ENCODE measurements at places on chromosomes 3 and 15.

DNA sequence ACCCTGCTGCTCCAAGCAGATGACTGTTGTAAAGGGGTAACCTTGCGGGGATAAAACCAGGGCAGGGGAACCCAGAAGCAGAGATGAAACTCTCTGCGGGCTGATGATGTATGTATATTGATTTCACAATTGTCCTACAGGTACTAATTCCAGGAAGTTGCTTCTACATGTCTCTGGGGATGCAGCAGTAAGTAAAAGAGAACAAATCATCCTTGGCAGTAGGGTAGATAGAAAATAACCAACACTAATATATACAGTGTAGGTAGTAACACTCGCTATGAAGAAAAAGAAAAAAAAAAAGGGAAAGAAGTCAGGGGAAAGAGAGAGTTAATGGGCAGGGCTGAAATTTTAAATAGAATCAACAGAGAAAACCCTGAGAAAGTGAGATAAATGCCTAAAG lies 50.2 kb downstream of the EPHA3 start:
- DNase-seq = no peak

DNA sequence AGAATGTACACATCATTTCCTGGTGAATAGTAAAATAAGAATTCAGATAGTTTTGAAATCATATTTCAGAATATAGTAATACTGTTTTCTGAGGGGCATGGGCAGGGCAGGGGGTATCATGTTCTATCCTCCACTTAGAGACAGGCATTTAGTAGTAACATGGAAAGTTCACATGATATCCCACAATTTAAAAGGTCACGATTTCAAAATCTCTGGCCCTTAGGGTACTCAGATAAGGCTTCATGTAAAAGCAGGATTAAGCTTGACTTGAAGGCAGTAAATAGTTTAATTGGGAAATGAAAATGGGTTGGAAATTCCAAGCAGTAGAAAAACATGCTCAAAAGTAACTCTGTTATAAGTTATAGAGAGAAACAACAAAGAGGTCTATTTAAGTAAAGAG lies 353.2 kb upstream of the AGTR1 start:
- DNase-seq = no peak

DNA sequence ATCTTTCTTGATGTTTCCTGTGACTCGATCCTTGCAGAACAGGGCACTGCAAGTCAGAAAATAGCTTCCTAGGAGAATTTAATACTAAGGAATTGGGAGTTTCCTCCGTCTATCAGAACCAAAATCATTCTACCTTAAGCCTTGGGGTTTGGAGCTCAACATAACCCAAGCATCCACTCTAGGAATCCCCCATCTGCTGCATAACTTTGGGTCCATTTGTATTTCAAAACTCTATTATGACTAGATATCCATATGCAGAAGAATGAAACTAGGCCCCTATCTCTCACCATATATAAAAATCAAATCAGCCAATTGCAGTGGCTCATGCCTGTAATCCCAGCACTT lies 61.7 kb upstream of the AKAP13 start:
- no peak for DNase-seq

GRCh38 chr15:55126111-55126510 lies 70.6 kb downstream of the RSL24D1 start:
- no peak for DNase-seq

- no peak for DNase-seq
These were observed 35.6 kb upstream of the CCK start for GRCh38 chr3:42301446-42302175.

- no peak for DNase-seq
These were observed 87.6 kb upstream of the LRIG1 start for GRCh38 chr3:66588340-66588847.

DNA sequence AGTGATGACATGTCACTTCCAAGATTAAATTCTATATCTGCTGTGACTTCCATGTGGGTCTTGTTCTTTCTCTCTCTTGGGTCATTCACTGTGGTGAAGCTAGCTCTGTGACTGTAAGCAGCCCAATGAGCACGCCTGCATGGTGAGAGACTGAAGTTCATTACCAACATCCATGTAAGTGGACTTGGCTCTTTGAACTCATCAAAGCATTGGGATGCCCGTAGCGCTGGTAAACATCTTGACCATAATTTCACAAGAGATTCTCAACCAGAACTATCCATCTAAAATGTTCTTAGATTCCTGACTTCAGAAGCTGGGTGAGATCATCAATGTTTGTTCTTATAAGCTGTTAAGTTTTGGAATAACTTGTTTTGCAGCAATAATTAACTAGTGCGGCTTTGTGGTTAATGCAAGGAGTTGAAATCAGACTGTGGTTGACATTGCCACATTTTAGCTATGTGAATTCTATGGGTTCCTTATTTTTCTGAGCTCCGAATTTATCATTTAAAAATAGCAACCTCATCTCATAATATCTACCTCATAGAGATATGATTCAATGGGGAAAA lies 31.6 kb upstream of the LRRC3B start:
- no peak for DNase-seq

DNA sequence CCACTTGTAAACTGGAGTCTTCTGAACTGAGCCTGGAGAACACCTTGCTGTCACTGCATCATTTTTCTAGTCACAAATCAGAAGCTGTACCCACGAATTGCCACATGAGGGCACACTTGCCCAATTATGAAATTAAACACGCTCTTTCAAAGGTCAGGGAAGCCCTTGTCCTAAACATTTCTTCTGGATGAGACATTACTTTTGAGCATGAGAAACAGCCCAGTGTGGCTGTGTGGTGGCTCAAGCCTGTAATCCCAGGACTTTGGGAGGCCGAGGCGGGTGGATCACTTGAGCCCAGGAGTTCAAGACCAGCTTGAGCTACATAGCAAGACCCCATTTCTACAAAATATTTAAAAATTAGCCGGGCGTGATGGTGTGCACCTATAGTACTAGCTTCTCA lies 27.5 kb upstream of the CFAP161 start:
- peak; percentile 18 for DNase-seq

DNA sequence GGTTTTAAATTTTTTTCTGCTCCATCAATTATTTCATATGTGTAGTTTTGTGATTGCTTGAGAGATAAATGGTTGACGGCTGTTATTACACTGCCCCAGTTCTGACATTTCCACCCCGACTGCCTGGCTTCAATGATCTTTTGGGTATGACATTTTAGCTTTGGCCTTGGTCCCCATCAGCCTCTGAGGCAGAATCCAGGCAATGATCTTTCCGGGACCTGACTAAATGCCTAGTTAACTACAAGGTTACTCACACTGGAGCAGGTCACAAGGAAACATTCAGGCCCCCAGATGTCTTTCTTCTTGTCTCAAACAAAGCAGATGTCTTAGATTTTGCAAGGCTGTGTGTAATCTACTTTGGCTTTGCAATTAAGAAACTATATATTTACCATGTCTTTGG lies 61.1 kb upstream of the TMCO5A start:
- no peak for DNase-seq

GRCh38 chr15:72912996-72913395 lies 129.4 kb upstream of the ADPGK start:
- DNase-seq = no peak

- no peak for DNase-seq
These were observed 34.7 kb downstream of the EPHB1 start for GRCh38 chr3:134829721-134830120.

DNA sequence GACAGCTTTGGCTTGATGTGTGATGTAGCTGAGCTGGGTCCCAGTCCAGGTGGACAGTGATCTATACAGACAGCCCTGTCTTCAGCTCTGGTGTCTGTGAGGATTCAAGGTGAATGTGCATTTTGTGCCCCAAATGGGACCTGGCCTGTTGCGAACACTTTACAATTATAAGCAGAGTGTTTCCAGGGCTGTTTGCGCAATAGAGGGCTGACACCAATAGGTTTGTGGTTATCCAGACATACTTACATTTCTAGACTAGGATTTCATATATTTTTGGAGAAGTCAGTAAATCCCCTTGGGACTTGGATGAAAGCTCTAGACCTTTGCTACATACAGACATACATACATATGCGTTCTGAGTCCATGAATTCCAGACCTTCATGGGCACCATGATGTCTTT lies 4.2 kb upstream of the TATDN2 start:
- DNase-seq = no peak

DNA sequence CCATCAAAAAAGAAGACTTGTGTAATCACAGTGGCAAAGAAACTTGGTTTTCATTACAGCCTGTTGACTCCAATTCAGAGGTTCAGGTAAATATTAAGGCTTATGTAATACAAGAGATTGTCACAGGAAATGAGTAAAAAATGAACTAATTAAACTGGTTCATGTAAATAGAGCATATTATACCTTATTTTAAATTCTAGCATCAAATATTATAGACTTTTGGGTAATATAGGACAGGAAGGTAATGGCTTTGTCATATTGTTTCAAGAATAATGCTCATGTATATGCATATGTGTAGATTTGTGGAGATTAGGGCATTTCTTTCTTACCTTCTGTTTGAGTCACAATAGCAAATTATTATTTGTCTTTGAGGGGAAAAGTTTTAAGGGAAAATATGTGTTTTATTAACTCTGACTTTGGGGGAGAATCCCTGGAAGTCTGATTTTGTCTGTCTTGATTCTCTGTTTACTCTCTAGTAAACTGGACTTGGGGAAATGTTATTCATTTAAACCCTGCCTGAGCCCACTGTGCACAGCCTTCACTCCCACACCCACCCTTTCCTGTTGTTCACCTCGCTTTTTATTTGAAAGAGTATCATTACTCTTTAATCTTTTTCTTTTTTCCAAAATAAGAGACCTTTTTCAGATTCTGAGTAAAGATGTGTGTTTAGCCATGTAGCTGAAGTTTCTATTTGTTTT lies 43.0 kb downstream of the RASA2 start:
- DNase-seq = no peak

GRCh38 chr3:46900007-46900292 lies 22.4 kb downstream of the PTH1R start:
- DNase-seq = no peak

DNA sequence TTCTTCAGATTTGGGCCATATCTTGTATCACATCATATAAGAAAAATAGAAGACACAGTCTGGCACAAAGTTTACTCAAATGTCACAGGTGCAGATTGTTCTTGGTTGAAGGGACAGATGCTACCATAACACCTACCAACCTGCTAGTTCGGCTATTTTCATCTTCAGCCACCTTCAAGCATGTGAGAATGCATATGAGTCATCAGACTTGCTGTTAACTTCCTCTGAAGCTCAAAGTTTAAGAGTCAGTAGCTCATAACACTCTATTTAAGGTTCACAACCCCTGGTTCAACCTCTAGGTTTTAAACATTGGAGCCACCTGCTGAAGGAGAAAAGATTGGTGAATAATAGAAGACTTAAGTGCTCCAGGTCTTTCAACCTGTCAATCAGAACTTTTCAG lies 522.8 kb downstream of the NLGN1 start:
- DNase-seq = no peak

DNA sequence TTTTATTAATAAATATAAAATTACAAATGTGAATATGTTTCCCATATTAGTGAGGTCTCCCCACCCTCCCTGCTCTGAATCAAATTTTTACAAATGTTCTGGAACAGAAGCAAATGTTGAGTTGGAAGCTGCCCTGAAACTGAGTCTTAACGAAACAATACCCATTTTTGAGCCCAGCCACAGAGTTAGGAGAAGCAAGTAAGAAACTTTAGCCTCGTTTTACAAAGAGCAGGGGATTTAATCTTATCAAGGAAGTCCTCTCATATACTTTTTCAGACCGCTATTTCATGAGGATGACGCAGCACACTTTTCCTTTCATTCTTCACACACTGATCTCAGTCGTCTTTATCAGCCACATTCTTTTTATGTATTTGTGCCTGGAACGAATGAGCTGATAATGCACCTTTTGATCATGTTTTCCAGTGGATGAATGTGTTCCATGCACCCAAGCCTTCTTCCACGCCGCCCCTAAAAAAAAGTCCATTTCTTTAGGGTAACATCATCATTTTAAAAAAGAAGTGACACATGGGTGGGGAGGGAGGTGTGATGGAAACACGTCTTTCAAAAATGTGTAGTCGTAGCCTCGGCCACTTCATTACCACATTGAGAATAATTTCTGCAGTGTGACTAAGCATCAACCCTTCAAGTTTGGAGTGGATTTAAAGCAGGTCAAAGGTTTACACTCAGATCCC lies 48.1 kb downstream of the SETMAR start:
- no peak for DNase-seq

DNA sequence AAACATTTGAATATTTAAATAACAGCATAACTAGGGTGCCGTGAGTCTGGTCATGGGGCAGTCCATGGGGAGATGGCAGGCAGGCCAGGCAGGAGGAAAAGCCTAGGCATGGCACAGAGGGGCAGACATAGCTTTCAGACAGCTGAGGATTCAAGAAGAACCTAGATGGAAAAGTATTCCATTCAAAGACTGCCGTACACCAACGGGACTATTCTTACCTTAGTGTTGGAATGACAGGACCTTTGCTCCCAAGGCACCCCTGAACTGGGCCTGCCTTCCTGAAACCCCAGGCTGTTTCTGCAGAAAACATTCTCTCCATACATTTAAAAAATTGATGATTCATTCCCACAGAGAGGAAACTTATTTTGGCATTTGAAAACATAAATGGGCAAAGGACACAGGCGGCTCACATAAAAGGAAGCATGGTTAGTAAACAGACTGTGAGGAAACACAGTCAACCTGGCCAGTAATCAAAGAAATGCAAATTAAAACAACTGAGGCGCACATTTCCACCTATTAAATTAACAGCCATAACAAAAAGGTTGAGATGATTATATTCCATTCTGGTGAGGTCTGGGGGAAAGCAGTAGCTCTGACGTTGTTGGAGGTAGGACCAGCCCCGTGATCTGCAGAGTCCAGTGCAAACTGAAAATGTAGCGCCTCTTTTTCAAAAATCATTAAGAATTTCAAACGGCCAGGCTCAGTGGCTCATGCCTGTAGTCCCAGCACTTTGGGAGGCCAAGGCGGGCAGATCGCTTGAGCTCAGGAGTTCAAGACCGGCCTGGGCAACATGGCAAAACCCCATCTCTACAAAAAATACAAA lies 71.3 kb upstream of the SMAD3 start:
- no peak for DNase-seq

DNA sequence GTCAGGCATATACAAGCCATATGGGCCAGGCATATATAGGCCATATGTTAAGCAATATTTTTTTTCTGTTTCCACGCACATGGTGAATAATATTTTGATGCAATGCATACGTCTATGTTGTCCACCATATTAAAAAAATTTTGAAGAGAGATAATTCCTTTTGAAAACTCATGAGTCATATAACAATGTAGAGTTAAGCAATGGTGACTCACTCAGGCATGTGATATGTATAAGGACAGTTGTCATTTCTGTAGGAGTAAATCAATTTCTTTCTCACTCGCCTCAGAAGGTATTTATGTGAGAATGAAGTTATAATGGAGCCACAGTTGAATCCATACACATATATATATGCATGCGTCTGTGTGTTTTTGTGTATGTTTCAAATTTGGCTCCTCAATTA lies 272.6 kb downstream of the EPHA3 start:
- DNase-seq = peak; percentile 24

GRCh38 chr3:141184430-141184829 lies 47.2 kb upstream of the PXYLP1 start:
- peak; percentile 49 for DNase-seq

GRCh38 chr3:11136830-11137626 lies 17.3 kb upstream of the HRH1 start:
- peak; percentile 100 for DNase-seq

Data from epithelial cell of prostate (primary cell).